ENCODE measurements at places on chromosomes 12 and 14.

GRCh38 chr14:102857444-102857843 lies 65.0 kb upstream of the AMN start:
- DNase-seq, result no peak

DNA sequence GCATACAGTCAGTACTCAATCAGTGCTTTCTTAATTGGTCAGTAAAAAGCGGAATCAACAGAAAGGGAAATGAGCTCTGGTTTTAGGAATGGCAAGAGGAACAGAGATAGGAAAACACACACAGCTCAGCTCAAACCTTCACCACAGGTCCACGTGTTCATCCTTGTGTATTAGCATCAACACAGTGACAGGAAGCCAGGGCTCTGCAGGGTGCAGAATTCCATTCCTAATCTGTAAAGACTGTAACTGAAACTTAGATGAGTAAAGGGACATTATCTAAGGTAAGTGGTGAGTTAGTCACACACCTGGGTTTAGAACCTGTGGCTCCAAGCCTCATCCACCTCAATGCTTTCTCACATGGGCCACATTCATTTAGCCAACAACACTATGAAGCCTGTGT lies 1242.2 kb upstream of the TMEM132C start:
- DNase-seq, result no peak

- no peak for DNase-seq
These were observed 14.7 kb downstream of the PLEKHG6 start for GRCh38 chr12:6324936-6325750.

- no peak for DNase-seq
These were observed 34.4 kb upstream of the CIPC start for GRCh38 chr14:77063571-77064171.

- no peak for DNase-seq
These were observed 13.9 kb upstream of the DNAH10 start for GRCh38 chr12:123748161-123748560.

GRCh38 chr14:96452684-96453083 lies 49.5 kb upstream of the PAPOLA start:
- no peak for DNase-seq

DNA sequence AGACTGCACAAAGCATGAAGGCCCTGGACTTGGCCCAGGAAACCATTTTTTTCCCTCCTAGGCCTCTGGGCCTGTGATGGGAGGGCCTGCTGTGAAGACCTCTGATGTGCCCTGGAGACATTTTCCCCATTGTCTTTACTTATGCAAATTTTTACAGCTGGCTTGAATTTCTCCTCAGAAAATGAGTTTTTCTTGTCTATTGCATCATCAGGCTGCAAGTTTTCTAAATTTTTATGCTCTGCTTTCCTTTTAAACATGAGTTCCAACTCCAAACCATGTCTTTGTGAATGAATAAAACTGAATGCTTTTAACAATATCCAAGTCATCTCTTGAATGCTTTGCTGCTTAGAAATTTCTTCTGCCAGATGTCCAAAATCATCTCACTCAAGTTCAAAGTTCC lies 43.7 kb upstream of the TRHDE start:
- DNase-seq, result no peak

DNA sequence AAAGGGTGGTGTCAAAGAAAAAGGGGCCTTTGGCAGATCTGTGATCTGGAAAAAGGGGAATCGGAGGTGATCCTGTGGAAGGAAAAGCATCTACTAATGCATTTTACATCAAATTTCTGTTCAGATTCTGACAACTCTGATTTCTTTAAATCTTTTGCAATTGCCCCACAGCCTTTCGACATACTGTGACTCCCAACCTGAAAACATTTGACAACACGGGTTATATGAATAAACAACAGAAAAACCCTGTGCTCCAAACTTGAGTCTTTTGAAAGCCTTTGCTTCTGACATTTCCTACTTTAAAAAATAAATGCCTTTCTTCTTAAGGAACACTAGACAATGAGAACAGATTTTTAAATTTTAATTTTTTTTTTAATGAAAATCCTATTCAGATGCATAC lies 231.9 kb upstream of the HMGA2 start:
- DNase-seq, result no peak

GRCh38 chr12:55717011-55718007 lies 1.5 kb downstream of the BLOC1S1 start:
- DNase-seq, result peak; percentile 94

- no peak for DNase-seq
These were observed 9.2 kb upstream of the CYP46A1 start for GRCh38 chr14:99674776-99675381.

- no peak for DNase-seq
These were observed 480.4 kb downstream of the DIO2 start for GRCh38 chr14:79730953-79731352.

DNA sequence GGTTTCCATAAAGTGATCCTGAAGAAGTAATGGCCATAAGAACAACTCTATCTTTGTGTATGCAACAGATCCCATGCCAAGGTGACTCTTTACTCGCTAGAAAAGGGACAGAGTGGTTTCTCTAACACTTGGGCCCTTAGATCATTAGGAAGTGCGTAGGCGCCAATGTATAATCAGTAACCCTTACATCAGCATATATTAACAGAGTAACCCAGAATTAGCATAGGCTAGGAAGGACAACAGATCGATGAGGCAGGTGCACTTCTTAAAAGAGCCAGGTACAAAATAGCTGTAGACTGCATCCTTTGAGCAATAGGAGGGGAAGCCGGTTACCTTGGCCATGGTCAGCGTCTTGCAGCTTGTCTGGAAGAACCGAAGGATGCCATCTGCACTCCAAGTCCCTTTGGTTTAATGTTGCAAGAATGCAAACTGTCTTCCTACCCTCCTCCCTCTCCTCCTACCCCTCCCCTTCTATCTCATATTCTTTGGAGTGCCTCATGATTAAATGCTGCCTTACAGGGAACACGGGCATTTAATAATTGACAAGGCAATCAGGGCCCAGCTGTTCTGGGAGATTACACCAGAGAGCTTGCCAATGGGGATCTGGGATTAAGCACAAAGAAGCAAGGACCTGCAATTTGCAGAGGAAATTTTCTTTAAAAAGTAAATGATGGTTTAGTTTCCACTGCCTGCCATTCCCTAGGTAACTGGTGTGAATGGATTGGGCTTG lies 8.0 kb downstream of the GSG1 start:
- no peak for DNase-seq

- no peak for DNase-seq
These were observed 102.8 kb upstream of the TMCC3 start for GRCh38 chr12:94753036-94753679.

DNA sequence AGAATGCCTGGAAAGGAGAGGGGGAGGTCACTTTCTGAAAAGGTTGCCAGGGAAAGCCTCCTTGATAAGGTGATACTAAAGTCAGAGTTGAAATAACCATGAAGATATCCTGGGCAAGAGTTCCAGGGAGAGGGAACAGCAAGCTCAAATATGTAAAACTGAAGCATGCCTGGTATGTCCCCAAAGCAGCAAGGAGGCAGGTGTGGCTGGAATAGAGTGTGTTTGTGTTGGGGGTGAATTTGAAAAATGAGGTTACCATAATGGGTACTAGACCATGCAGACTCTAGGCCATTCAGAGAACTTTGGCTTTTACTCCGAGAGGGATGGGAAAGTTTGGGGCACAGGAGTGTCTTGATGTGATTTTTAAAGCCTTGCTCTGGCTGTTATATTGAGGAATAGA lies 66.7 kb upstream of the PTCSC3 start:
- no peak for DNase-seq

DNA sequence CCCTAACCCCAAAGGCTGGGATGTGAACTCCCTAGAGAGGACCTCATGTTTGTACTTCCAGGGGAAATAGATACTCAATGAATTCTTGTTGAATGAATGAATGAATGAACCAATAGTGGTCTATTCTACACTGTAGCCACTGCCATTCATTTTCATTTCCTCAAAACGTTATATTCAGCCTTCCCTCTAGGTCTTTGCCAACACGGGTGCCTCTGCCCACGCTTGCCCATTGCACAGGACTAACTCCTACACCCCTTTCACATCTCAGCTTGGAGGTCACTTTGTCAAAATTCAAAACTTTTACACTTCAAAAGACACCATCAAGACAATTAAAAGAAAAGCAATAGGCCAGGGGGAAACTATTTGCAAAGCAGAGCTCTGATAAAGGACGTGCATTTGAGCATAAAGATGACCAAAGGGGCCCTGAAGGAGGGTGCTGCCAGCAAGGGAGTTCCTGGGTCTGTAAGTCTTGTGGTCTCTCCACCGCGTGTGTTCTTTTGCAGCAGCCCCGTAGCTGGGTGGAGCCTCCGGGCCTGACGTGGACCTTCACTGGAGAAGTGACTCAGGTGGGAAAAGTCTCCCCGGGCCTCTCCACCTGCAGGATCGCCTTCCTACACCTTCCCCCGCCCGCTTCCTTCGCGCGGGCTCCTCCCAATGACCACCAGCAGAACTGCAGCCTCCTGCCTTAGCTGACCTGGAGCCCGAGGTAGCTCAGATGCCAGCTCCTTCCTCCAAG lies 31.5 kb downstream of the TMEM63C start:
- peak; percentile 50 for DNase-seq

GRCh38 chr12:53949631-53950436 lies 4.9 kb upstream of the HOXC12 start:
- no peak for DNase-seq

DNA sequence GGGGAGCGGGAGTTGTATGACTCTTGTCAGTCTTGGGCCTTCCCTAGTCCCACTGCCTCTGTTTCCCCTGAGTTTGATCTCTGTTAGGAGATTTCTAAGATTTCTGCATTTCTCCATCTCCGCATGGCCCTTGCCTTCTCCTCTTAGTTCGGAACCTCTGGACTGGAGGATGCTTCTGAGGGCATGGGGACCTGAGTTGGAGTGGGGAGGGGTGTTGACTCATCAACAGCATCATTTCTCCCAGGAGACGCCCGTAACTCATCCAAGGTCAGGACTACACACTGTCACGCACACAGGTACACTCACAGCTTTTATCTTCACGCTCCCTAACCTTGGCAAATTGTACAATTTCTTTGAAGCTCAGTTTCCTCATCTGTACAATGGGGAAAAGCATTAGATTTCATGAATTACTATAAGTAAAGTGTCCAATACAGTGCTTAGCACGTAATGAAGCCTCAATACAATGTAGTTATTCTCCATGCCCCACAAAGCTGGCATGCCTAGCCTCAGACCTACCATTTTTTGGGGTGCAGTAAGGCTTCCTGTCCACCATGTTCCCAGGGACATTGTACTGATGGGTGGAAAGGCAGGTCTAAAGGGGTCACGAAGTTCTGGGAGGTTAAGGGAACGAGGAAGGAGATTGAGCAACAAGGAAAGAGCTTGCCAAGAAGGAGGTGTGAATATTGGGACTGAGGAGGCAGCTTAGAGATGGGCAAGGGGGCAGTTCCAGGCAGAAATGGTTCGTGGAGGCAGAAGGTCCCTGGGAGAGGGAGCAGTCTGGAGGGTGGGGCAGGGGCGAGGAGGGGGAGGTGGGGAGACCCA lies 600 bp upstream of the LAG3 start:
- no peak for DNase-seq

DNA sequence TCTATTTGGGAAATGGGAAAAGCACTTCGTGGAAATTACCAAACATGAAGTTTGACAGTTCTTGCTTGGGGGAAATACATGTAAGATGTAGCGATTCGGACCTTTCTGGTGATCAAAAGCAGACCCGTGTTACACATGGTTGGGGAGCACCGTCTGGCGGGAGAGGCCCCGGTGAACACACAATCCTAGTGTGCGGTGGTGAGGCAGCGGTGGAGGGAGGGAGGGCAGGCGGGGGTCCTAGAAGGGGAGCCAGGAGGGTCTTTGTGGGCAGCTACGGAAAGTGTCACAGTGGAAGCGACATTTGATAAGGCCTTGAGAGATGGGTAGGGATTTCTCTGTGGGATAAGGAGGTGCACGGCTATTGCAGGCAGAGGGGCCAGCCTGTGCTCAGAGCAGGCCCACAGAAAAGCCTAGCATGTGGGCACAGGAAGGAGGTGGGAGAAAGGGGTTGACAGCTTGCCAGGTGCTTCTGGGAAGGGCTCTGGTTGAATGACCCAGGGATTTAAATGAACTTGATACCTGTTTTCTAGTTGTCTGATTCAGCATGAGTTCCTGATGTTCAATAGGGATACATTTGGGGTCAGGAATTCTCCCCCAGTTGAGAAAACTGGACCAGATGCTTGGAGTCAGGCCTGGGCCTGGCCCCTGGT lies 7.2 kb downstream of the MVK start:
- no peak for DNase-seq

DNA sequence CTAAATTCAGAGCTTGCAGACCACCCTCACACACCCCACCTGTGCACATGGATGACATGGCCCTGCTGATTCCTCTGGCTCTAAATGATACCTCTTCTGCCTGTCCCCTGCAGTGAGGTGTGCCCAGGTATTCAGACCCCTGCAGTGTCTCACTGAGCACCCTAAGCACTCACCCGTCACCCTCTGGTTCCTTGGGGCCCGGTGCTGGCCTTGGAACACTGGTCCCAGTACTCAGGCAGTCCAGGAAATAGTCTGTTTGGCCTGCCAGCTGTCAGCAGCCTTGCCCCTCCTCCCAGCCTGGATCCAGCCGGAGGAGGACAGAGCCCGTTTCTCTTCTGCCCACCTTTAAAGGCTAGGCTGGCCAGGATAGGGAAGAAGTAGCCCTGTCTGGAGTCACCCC lies 44.9 kb downstream of the ESRRB start:
- no peak for DNase-seq

DNA sequence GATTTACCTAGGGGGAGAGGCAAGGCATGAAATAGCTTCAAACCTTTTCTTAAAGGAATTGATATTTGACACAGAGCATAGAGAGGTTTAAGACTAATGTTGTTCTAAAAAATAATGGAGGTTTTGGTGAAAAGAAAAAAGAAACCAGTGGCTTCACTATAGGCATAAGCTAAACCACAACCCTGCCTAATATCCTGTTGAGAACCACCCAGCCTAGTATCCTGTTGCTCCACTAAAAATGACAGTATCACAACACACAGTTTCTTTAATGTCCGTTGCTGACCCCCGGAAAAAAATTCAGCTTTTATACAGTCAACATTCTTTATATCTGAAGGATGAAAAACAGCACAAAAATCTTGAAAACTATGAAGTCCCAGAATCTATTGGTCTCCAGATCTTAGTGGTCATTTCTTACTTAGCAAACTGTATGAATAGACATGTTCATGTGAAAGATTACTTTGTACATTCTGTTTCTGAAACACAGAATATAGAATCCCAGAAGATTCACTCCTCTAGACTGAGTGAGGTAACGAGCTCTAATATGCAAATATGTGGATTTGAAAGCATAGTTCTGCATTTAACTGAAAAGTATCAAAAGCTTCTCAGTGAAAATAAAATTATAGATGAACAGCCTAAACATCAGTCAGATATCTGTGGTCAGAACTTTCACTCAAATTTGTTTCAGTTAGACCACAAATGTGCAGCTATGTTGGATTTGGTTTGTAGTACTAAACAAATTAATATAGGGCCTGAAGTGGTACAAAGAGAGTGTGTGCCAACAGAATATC lies 40.5 kb downstream of the GALC start:
- no peak for DNase-seq

GRCh38 chr12:85920324-85920947 lies 46.3 kb downstream of the NTS start:
- DNase-seq, result peak; percentile 56

GRCh38 chr12:39205969-39206368 lies 237.0 kb downstream of the KIF21A start:
- no peak for DNase-seq
